Calu3 (cell line): ENCODE measurements at places on chromosomes 13 and 19. TPM values are rescaled to one million over a fixed set of nuclear protein-coding genes. Genes with fewer than 3 reads are reported as not detected.
A peak's percentile ranks its signal among the peaks of the same experiment; 100 is the strongest.

DNA sequence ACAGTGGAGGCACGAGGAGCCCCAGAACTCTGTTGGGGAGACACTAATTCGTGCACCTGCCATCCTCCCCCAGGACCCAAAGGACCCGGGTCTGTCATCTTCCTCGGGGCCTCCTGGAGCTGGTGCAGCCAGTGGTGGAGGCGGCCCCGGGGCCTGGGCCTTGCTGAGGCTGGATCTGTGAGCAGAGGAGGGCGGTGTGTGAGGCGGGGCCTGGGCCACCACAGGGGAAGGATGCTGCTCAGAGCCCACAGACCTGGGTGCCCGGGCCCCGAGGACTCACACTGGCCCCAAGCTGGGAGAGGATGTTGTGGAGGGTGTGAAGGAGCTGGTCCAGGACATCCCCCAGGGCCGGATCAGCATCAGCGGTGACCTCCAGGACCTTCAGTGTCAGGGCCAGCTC, 8.3 kb downstream of the IFNL3 start:
- no peak for DNase-seq

Gene MAMSTR
- 1.7 TPM in 2 replicates for total RNA-seq

Gene C19orf67
- total RNA-seq = not detected in 2 replicates

- DNase-seq = no peak
These were observed 25.0 kb upstream of the ZNRF4 start for GRCh38 chr19:5430237-5430636.

DNA sequence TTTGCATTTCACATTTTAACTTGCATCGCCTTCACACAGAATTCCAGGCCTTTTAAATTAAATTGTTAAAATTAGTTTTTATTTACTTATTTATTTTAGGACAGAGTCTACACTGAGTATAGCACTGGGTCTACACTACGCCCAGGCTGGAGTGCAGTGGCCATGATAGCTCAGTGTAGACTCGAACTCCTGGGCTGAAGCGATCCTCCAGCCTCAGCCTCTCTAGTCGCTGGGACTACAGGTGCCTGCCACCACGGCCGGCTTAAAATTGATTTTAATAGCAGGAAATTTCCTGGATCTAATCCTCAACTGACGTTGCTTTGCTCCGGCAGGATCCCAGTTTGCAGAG, 301 bp upstream of the ZNF610 start:
- no peak for DNase-seq

DNA sequence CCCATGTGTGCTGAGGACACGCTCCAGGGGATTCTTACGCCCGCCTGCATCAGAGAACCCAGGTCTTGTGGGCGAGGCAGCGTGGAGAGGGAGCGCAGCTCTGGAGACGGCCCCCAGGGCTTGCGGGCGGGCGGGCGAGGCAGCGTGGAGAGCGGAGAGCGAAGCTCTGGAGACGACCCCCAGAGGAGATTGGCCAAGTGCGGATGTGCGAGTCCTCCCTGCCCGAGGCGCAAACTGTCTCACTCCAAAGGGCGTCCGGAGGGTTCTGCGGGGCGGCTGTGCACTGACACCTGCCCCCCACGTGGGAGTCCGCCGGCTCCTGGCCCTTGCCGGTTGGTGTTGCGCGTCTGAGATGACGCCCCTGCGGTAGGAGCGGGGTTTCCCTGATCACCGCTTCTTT, 39.8 kb downstream of the MCF2L start:
- DNase-seq = no peak

Gene PLIN3
- 38.6 and 43.7 TPM in 2 replicates for total RNA-seq

Gene FGF14
- 0.21 and 0.24 TPM in 2 replicates for total RNA-seq

GRCh38 chr13:24228852-24229458, 68.4 kb downstream of the SPATA13 start:
- DNase-seq = peak; percentile 28

- DNase-seq = no peak
These were observed 1.6 kb downstream of the TTYH1 start for GRCh38 chr19:54416695-54417491.

Gene LGALS7B
- total RNA-seq = 3.2 and 4.8 TPM in 2 replicates

DNA sequence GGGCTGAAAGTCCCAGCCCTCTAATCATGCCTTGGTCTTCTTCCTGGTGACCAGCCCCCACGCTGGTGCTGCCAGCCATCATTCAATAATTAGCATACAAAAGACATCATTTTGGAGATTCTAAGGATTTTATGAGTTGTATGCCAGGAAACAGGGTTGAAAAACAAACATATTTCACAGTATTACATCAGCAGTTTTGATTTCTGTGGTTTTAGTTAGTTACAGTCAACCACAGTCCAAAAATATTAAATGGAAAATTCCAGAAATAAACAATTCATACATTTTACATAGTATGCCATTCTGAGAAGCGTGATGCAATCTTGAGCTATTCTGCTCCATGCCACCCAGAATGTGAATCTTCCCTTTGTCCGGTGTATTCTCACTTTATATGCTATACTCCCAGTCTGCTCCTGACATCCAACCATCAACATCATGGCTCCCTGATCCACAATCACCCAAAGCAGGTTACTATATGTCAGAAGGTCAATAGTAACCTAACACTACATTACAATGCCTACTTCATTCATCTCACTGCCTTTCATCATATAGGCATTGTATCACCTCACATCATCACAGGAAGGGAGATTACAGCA, 49.2 kb downstream of the STOML3 start:
- no peak for DNase-seq

- DNase-seq = no peak
These were observed 26.7 kb upstream of the C19orf12 start for GRCh38 chr19:29741776-29742175.

DNA sequence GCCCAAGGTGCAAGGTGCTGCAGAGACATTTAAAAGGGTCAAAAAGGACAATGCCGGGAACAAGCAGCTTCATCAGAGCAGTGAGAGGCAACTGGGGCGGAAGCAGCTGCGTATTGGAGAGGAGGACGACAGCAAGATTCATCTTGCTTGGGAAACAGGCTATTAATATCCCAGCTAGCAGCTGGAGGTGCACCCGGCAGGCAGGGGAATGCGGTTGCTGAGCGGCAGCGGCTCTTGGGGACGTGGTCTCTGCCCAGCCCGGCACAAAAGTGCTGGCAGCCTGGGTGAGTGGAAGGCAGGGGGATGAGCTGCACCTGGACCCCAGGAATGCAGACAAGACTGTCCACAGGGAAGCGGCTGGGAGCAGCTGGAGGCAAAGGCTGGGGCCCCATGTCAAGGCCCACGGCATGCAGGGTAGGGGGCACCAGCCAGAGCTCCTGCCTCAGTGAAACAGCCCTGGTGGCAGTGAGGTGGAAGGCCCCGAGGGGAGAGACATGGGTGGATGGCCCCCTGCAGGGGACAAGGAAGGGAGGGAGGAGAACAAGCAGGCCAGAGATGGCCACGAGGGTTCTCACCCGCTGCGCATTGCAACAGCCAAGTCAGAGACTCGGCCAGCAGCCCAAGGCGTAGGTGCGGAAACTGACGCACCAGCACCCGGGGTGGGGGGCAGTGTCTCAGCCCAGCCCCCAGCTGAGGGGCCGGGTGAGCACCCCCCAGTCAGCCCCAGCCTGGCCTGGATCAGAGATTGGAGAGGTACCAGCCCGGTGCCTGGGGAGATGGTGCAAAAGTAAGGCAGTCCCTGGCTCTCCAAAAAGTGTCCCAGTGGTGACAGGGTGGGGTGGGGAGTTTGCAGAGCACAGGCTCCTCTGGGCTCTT, 34.4 kb downstream of the PEPD start:
- no peak for DNase-seq

Gene CYP4F8
- not detected in 2 replicates for total RNA-seq

DNA sequence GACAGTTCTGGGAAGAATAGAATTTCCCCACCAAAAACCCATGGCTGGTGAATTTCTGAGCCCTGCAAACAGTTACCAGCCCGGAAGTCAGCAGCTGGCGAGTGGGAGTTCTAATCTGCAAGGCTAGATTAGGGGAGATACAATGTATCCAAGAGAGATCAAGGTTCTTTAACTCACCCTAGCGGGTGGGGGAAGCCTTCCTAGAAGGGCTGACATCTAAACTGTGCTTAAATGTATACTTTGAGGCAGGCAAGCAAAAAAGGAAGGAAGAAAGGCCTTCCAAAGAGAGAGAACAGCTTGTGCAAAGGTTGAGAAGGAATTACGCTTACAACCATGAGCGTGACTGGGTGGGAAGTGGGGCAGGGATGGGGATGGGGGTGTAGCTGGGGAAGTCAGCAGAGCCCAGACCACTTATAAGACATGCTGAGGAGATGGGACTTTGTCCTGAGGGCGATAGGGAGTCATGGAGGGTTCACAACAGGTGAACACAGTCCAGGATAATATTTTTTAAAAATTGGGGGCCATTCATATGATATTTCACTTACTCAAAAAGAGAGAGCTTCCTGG, 20.8 kb upstream of the ZNRF4 start:
- no peak for DNase-seq

DNA sequence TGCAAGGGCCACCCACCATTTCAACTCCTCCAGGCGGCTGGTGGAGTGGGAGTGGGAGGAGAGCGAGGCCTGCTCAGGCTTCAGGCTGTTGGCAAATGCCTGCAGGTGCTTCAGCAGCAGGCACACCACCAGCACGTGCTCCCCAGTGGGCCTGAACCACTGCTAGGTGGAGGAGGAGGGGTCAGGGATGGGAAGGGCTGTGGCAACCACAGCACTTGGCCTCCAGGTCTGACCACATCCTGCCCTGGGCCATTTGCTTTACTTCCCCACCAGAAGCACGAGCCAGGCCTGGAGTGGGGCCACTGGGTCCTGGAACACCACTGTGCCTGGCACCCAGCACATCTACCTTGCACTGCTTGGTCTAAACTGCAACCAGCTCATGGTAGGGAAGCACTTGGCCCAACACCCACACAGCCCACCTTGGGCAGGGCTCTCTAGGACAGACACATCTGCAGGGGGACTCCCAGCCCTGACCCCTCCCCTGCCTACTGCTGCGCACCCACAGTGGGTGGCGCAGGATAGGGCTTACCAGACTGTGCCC, 26.2 kb downstream of the TUBA3C start:
- no peak for DNase-seq

DNA sequence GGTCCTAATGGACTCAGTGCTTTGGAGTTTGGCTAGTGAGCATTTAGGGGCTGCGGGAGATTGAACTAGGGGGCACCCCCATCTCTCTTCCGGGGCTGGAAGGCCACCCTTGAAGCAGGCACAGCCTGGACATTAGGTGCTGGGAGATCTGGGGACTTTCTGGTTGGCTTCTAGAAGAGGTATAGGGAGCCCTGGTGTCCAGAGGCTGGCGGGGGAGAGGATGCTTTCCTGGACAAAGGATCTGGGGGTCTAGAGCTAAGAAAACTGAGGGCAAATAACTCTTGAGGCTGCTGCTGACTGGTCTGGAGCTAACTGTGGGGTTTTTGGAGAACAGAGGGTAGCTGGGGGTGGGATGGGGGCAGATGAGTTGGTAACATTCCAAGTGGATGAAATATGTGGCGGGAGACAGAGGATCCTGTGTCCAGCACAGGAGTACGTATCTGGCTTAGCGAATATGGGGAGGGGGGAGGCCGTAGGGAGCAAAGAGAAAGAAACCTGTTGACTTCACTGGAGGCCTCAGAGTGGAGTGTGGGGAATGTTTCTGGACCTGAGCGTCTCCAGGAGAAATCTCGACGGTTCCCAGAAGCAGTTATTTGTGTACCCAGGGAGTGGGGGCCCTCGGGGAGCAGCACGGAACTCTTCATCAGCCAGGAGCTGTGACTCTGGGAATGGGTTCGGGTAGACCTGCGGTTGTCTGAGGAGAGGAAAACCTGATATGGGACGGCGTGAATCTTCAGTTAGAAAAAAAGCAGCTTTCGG, 1.4 kb downstream of the HNRNPUL1 start:
- DNase-seq = peak; percentile 21

DNA sequence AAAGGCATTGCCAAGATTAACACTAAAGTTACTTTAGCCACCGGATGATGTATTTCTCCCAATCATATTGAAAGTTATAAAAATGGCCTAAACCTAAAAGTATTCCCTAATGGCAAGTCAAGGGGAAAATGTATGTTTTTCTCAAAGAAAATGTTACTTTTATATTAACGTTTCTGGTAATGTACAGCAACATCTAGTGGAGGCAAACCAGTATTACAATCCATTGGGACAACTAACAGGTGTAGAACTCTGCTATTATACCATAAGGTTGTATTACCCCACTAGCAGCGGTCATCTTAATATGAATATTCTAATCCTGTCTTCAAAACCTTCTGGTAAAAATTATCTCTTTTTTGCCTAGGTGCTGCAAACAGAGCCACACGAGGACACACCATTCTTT, 69.2 kb downstream of the ZNF100 start:
- no peak for DNase-seq

- DNase-seq = no peak
These were observed 14.1 kb downstream of the PRAM1 start for GRCh38 chr19:8488365-8488764.

DNA sequence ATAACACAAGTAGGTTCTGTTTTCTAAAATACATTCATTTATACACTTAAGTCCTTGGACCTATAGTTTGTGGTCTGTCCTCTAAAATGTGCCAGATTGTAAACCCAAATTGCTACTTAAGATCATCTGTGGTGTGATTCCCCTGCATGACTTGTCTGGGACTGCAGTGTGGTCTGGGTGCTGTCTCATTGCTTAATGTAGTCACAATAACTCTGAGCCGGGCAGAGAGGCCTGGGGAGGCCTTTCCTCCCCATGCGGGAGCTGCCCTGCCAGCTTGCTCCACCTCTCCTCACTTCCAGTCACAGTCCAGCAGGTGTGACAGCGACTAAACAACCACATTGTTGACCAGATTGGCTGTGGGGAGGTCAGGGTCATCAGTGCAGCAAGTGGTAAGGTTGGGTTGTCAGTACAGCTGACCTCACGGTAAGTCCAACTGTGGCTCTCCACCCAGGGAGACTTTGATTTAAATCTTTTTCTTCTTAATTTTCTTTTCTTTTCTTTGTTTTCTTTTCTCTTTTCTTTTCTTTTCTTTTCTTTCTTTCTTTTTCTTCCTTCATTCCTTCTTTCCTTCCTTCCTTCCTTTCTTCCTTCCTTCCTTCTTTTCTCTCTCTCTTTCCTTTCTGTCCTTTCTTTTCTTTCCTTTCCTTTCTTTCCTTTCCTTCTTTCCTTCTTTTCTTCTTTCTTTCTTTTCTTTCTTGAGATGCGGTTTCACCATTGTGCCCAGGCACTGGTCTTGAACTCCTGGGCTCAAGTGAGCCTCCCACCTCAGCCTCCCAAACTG, 4.4 kb upstream of the TUBA3C start:
- no peak for DNase-seq

DNA sequence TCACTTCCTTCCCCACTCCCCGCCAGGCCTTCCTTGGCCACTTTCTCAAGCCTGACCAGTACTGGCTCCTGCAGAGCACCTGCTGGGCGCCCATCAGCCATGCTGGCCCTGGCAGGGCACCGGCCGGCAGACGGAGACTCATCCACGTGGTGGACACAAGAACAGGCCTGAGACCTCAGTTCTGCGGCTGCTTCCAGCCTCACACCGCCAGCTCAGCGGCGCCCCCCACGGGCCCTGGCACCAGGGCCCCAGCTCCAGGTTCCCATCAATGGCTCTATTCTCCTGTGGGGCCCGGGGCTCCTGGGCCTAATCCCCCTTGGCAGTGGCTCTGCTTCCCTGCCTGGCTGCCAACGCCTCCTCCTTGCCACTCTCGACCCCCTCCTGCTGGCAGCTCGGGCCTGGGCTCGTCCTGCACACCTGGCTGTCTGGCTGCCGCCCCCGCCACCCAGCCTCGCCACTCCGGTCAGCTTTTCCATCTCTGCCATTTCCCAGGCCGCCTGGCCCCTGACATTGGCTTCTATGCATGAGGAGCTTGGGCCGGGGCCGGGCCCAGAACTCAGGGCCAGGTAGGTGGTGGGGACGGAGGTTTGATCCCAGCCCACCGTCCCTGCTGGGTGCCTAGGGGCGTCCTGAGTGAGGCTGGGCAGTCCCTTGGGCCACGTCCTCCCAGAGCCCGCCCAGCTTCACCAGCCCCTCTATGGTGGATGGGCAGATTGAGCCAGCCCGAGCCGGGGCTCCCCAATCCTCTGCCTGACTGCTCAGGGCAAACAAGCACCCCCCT, 6.2 kb downstream of the NDUFA11 start:
- DNase-seq = no peak
